ENCODE measurements at places on chromosomes 5 and 9. TPM values are rescaled to one million over a fixed set of nuclear protein-coding genes. Genes with fewer than 3 reads are reported as not detected.

GRCh38 chr5:63563008-63563917, 399.0 kb downstream of the HTR1A start:
- no peak for DNase-seq

DNA sequence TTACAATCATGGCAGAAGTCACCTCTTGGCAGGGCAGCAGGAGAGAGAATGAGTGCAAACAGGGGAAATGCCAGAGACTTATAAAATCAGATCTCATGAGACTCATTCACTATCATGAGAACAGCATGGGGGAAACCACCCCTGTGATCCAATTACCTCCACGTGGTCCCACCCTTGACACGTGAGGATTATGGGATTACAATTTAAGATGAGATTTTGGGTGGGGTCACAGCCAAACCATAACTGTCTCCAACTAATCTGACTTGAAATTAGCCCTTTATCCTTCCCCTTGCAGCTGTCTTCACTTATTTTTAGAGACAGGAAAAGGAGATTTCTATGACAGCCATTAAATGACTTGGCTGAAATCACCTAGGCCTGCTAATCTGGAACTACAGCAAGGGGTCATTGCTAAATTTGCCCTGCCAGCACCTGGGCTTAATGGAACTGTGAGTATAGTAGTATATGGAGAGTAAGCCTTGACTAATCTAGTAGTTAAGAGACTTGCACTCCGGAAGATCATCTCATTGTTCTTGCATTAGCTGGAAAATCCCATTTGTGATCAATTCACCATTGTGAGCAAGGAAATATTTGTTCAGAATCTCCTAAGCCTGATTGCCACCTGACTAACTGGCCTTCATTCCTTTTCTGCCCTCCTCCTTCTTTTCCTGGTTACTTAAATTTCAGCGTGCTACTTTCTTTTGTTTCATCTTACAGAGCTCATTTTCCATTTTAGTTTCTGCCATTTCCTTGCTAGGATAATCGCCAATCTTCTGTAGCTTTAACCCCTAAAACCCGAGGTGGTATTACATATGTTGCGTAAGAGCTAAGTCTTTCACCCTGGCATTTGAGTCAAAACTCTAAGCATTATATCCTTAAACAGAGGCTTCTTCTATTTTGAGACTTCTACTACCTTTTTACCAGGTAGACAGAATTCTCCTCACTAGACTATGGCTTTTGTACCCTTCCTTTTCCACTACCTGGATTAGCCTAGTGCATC, 65.3 kb upstream of the RUSC2 start:
- DNase-seq: no peak

DNA sequence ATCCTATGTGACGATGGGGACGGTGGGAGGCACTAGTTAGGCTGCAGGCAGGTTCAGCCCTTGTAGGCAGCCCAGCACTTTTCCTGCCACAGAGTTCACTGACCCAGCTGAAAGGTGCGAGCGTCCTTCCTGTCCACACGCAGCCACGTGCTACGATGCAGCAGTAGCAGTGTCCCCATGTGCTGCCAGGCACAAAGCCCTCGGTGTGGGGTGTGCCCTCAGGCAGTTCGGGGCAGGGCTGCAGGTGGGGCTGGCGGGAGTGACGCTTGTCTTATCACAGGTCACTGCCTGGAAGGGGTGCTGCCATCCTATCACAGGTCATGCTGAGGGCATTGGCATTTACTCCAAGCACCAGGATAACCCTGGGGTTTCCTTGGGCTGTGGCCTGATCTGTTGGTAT, 46.8 kb upstream of the CLPTM1L start:
- no peak for DNase-seq

DNA sequence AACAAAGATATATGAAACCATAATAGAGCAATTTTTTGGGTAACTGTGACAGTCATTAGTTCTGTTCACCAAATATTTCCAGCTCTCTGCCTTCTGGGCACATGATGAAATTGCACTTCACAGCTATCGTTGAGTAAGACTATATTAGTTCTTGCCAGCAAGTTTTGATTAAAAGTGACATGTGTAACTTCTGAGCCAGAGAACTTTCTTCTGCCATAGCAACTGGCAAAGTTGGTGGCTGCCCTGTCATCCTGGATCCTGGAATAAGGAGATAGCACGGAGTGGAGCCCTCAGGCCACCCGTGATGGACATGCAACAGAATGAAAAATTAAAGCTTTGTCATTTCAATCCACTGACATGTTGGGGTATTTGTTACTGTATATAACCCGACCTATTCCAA, 194.4 kb upstream of the VCAN start:
- no peak for DNase-seq

DNA sequence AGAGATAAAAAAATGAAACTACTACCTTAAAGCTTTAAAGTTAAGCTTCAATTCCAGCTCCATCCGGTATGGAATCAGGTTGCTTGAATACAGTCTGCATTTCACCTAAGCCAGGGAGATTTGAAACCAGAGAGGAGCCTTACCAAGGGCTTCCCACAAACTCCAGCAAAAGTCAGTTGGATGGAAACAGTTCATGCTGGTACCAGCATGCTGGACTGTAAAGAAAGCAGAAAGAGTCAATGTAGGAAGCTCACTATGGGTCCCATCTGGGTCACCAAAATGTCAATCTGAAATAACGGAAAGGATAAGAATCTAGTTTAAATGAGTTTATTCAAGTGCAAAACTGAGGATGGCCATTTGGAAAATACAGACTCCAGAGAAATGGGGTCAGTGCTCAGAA, 65.3 kb downstream of the CDO1 start:
- no peak for DNase-seq

DNA sequence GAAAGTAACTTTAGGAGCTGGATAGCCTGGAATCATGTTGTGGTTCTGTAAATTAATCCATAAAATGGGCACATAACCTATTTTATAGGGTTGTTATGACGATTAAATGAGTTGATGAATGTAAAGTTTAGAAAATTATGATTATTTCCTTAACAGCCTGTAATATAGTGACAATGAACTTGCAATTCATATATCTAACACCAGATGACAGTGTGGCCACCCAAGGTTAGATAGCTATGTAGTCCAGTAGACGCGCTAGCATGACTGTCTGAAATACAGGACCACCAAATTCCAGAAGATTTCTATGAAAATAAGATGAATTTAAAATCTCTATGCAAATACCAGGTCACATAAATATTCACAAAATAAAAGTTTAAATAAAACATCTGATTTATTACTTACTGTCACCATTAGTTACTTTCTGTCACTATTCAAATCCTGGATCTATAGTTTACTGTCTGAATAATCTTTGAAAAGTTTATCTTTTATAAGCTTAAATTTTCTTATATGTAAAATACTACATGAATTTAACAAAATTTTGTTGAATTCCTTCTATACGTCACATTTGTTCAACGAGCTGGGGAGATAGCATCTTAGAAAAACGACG, 26.1 kb upstream of the MACIR start:
- DNase-seq: peak; percentile 9

DNA sequence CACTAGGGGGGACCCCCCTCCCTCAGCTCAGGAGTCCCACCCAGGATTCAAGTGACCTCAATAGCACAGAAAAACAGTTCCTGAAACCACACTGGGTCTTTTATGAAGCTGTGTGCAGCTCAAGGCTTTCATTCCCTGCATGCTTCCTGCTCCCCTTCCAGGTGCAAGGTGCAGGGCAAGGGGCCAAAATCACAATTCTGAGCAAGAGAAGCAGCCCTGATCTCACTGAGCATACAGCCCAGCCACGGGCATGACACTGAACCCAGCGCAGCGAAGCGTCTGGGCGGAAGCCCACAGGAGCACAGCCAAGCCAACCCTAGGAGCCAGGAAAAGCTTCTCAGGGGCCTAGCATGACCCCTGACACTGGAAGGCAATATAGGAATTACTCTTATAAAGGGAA, 62.9 kb downstream of the IRX2 start:
- no peak for DNase-seq

- DNase-seq: no peak
Measured at GRCh38 chr5:56026863-56027300, 32.1 kb upstream of the IL6ST start.

- no peak for DNase-seq
Measured at GRCh38 chr5:157747766-157748700, 4.5 kb downstream of the LSM11 start.

GRCh38 chr9:132671620-132672412, 1.6 kb downstream of the GTF3C4 start:
- DNase-seq: no peak

GRCh38 chr5:35484241-35484640, 133.4 kb upstream of the SPEF2 start:
- DNase-seq: no peak

DNA sequence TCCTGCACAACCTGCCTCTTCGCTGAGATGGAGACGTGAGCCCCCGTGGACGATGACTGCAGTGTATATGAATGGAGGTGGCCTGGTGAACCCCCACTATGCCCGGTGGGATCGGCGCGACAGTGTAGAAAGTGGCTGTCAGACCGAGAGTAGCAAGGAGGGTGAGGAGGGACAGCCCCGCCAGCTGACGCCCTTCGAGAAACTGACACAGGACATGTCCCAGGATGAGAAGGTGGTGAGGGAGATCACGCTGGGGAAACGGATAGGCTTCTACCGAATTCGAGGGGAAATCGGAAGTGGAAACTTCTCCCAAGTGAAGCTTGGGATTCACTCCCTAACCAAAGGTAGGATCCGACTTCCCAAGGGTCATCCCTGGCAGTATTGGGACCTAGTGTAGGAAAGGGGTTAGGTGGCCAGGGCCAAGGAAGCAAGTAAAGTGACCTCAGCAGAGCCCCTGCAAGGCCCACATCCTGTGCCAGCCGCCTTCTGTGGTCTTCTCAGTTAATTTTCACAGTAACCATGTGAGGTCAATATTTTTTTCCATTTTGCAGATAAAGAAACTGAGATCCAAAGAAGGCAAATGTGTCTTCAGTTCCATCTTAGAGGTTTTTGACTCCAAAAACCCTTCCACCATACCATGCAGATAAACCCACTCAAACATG, 53.8 kb downstream of the NIM1K start:
- DNase-seq: no peak

DNA sequence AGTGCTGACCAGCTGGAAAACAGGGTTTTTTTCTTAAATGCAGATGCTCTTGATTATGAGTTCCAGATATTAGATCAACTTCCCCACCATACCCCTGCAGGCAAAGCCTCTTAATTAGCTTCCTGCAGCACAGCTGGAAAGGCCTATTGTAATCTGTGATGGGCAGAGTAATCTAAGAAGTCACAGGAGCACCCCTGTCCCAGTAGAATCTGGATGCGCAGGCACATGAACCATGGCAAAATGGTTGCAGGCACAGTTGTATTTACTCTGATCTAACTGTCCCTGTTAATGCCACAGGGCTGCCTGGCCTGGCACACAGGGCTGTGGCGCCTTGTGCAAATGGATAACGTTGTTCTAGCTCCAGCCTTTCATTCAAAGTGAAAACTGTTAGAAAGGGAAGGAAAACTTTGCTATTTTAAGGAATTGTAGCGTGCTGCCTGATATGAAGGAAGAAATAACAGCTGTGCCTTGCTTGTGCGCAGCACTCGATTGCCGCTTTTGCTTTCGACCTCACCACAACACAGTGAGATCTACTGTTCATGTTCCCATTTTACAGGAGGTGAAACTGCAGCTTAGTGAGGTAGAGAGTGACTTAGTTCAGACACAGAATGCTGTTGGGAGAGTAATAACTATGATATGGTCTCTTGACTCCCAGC, 2.3 kb downstream of the TGFBI start:
- DNase-seq: no peak

DNA sequence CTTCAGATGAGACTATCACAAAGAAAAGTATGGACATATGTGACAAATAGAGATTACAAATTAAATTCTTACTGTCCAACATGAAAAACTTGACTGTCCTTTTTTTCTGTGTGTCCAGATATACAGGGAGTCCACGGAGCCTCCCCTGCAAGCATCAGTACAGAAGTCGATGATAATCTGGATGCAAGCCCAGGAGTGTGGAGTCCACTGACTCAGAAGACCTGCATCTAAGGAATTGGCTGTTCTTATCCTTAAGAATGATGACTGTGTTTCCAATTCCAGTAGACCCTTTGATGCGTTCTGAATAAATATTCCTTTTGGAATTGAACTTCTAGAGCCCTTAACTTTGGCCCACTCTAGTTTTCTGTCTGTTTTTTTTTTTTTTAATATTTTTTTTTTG, 56.7 kb upstream of the TAF11L2 start:
- no peak for DNase-seq

DNA sequence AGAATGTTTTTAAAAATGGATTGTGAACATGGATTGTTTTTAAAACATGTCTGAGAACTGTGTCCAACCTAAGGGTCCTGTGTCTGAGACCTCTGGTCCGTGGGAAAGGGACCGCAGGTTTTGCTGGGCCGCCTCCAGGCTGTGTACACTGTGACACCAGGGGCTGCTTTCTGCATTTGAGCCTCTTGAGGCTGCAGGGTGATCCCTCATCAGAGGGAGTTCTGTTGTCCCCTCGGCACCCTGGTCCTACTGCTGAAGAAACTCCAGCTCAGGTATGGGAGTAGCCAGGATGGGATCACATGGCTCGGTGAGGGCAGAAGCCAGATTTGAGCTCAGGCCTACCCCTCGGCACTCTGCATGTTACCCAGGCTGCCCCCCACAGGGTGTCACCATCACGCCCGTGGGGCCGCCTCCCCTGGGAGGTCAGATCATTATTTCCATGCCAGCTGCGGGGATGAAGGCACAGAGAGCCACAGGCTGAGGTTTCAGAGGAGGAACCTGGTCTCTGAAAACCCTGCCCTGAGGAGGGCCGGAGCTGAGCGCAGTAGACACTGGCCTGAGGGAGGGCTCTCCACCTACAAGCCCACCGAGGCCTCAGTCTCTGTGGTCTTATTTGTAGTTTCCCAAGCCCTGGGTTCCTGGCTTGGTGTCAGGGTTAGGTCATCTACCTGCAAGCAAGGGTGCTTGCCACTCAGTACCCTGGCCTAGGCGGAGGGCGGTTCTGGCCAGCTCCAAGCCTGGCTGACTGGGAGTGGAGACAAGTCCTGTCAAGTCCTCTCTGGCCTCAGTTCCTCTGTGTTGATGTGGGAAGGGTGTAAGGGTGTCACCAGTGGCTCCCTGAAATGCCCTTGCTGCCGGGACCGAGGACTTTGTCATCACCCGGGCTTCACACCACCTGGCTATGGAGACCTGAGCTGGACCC, 2.8 kb downstream of the PRR7 start:
- no peak for DNase-seq

GRCh38 chr5:125254267-125254666, 507.8 kb upstream of the ZNF608 start:
- no peak for DNase-seq

GRCh38 chr9:102185371-102185770, 446.9 kb upstream of the GRIN3A start:
- no peak for DNase-seq

DNA sequence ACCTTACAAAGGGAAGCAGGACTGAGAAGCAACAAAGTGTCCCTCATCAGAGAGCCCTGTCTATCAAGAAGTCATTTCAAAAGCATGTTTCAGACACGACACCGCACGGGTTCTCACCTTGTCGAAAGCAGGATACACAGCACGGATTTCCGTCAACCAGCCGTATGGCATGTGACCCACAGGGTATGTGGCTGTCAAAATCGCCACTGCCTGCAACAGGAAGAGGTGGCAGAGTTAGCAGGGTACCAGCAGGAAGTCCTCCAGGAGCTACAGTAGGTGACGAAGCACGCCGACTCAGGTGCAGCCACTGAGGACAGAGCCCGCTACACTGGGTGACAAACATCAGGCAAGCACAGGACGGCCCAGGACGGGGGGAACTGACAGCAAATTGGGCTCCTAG, 81.2 kb downstream of the OTULIN start:
- DNase-seq: peak; percentile 23

- DNase-seq: no peak
Measured at GRCh38 chr5:131265311-131265803, 1.5 kb downstream of the CDC42SE2 start.

DND1 gene
- 4.6 TPM for total RNA-seq

PTPRD gene
- total RNA-seq: not detected

DMGDH gene
- total RNA-seq: 19.2 TPM

DBH gene
- total RNA-seq: not detected

ERAP2 gene
- 92.1 TPM for total RNA-seq

FAM219A gene
- total RNA-seq: 18.1 TPM

Measured in activated T-cell treated with anti-CD3 and anti-CD28 coated beads, Interleukin-2, amount 50 U/mL, for 72 hours (primary cell).